GM06990 (cell line): ENCODE measurements at places on chromosomes 7 and 10.

DNA sequence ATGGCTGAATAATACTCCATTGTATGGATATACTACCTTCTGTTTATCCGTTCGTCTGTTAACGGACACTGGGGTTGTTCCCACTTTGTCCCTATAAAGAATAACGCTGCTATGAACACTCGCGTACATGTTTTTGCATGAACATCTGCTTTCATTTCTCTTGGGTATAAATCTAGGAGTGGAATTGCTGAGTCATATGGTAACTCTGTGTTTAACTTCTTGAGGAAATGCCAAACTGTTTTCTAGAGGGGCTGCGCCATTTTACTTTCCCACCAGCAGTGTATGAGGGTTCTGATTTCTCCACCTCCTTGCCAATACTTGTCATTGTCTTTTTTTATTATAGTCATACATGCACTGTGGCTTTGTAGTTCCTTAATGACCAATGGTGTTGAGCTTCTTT lies 20.6 kb upstream of the RASSF4 start:
- no peak for DNase-seq

DNA sequence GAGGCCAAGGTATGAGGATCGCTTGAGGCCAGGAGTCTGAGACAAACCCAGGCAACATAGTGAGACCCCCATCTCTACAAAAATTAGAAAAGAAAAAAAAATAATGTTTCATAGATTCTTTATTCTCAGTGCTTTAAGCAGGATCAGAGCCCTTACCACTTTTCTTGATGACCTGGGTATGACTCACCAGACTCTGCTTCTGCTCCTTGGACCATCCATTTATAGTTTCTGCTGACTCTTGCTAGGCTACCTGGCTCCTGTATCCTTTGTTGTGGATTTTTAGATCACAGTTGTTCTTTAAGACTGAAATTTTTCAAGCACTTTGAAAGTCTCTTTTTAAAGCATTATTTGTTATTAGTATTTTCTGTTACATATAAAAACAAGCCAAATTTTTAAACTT lies 411.1 kb downstream of the GFRA1 start:
- no peak for DNase-seq

DNA sequence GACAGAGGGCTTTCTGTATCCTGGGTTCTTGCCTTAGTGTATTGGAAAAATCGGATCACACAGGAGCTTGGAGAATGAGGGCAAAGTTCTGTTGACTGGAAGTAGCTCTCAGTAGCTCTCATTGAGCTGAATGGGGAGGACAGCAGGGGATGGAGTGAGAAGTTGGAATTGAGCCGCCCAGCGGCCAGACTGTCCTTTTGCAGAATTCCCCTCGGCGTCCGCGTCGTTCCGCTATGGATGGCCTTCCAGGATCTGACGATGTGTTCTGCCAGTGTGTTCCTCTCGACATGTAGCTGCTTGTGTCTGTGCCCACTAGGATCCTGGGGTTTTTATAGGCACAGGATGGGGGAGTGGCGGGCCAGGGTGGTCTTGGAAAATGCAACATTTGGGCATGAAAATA lies 351.8 kb upstream of the SEMA3A start:
- DNase-seq: no peak

DNA sequence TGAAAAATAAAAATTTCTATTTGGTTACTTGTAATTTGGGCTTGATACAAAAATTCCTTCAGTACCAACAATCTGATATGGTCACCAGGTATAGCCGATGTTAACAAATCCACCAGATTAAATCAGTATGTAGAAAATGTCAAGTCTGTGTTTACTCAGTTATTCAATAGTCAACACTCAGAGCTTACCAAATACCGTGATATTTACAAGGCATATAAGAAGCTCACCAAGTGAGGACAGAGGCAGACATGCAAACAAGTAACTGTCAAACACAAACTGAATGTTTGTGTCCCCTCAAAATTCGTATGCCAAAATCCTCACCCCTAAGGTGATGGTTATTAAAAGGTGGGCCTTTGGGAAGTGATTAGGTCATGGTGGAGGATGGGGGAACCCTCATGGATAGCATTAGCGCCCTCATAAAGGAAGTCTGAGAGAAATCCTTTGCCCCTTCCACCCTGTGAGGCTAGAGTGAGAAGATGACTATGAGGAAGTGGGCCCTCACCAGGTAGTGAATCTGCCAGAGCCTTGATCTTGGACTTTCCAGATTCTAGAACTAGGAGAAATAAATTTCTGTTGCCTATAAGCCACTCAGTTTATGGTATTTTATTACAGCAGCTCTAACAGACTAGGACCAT lies 63.1 kb downstream of the TES start:
- DNase-seq: no peak

- DNase-seq: no peak
These were observed 27.1 kb downstream of the SHOC2 start for GRCh38 chr10:110946496-110946895.

DNA sequence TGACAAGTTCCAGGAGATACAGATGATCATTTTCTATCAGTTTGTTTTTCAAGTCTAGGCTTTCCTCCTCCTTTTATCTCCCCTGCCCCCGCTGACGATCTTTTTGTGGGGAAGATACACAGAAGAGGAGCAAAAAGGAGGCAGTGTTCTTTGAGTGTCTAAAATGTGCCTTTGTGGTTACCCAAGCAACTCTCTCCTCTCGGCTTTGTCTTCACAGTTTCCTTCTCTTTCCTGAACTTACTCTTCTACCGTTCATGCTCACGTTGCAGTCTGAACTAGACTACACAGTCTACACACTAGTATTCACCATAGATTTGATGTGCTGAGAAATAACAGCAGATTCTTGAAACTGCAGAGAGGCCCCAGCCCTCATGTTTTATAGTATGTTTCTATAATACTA lies 23.6 kb downstream of the CEP41 start:
- no peak for DNase-seq

GRCh38 chr7:139782932-139783331 lies 5.1 kb upstream of the HIPK2 start:
- no peak for DNase-seq

- DNase-seq: no peak
These were observed 97.2 kb downstream of the JAZF1 start for GRCh38 chr7:28083164-28083997.

GRCh38 chr10:131269776-131270460 lies 41.6 kb downstream of the TCERG1L start:
- DNase-seq: no peak

DNA sequence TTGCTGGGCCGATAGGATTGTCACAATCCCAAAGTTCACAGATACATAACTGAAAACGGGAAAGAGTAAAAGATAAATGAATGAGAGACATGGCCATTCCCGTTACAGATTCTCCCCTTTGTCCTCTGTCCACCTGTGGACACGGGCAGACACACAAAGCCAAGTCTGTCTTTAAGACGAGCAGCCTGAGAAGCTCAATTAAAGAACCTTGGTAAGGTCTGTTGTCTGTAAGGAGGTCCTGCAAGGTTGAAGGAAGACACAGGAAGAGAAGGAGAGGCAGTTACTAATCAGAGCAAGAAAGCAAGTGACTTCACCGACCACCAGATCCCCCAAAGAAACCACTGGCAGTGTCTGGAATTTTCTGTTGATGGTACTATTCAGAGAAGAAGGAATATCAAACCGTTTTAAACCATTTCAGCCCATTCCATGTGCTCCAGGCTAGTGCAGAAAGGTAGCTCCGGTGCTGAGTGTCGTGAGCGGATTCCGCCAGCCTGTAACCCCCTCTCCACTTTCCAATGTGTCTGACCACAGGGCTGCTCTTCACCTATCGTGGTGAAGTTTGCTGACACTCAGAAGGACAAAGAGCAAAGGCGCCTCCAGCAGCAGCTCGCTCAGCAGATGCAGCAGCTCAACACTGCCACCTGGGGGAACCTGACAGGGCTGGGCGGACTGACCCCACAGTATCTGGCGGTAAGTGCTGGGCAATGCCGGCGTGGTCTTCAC lies 252.6 kb downstream of the CELF2 start:
- peak; percentile 76 for DNase-seq

- no peak for DNase-seq
These were observed 296.2 kb downstream of the HTR7 start for GRCh38 chr10:90561666-90562065.

- no peak for DNase-seq
These were observed 57.0 kb downstream of the SMURF1 start for GRCh38 chr7:99086944-99087343.

DNA sequence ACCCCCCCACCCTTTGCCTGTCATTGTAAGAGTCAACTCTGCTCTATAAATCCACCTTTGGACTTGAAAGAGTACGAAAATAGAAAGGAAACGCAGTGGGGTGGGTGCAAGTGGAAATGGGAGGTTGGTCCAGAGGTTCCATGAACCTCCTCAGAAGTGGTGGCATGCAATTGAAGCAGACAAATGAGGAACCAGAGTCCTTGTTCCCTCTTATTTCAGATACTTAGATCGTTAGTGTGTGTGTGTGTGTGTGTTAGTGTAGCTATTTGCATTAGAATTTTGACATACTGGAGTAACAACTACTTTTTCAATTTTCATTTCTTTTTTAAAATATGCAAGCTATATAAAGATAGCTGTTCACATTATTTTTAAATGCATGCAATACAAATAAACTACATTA lies 18.1 kb upstream of the TFAM start:
- no peak for DNase-seq

DNA sequence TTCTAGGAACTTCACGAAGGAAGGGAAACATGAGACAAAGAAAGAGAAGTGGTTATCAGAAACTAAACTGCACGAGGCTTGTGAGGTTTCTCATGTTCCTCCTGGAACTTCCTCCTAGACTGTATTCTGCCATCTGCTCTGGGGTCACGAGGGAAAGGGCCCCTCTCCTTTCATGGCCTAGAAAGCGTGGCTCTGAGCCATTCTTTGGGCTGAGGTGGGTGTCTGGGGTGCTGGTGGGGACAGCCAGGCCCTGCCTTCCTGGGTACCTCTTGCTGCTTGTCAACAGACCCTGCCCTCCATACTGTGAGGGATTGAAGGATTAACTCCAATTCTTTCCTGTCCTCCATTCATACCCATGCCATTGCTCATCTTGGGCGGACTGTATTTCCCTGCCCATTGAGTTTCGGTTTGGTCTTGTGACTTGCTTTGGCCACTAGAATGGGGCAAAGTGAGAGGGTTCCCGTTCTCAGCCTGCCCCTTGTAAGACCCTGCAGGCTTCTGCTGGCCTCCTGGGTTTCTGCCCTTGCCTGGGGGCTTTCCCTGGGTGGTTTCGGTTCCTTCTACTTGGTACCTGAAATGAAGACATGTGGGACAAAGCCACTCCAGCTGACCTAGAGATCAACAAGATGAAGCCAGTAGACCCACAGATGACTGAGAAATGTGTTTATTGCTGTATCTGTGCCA lies 14.9 kb upstream of the GIMAP8 start:
- DNase-seq: peak; percentile 81

DNA sequence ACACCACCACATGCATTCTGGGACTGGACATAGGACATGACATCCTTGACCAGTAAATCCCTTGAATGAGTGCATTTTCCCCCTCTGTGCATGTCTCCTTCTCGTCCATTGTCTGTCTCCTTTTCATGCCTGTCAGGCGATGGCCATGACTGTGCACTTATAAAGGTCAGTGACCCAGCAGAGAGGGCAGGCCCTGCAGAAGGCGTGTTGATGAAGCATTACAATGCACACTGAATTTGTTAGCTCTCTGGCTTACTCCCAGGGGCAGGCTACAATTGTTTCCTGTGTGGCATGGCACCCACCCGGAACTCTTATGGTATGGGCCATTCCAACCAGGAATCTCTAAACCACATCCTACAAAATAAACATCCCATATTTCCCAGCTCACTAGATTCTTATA lies 71.1 kb downstream of the SAMD9 start:
- no peak for DNase-seq

DNA sequence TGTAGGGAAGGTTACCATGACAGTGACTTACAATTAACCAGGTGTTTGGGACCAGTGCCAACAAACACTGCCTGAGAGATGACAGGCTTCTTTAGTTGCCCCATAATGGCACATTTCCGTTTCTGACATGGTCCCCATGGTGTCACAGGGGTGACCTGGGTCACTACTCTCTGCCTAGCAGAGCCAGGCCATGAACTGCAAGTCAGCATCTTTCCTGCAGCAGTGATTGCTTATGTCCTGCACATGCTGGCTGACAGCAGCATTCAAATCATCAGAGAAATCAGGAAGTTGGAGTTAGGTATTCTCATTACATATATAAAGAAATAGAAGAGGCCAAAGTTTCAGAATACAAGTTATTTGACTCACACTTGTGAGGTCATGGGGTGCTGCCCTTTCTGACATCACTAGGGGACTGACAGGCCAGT lies 47.1 kb upstream of the ZNRF2 start:
- DNase-seq: peak; percentile 45

- DNase-seq: peak; percentile 42
These were observed 9.2 kb downstream of the PLAU start for GRCh38 chr10:73920089-73920488.

- DNase-seq: no peak
These were observed 341.5 kb downstream of the OTUD1 start for GRCh38 chr10:23780331-23780730.

DNA sequence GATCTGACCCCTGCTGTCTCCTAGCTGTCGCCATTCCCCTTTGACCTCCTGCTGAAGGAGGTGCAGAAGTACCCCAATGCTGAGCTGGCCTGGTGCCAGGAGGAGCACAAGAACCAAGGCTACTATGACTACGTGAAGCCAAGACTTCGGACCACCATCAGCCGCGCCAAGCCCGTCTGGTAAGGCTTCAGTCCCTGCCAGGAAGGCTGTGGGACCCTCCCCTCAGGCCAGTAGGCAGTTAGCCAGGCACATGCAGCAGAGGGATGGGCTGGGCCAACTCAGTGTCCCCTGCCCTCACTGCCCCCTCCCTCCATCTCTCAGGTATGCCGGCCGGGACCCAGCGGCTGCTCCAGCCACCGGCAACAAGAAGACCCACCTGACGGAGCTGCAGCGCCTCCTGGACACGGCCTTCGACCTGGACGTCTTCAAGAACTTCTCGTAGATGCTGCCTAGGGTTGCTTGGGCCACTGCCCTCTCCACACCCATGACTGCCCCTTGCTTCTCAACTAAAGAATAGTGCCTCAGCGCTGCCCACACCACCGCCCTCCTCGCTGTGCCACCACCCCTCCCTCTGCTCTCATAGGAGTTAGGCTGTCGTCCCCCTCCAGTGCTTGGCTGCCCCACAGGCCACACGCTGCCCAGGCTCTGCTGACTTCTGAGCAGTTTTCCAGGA lies 41.0 kb upstream of the ZMIZ2 start:
- no peak for DNase-seq

DNA sequence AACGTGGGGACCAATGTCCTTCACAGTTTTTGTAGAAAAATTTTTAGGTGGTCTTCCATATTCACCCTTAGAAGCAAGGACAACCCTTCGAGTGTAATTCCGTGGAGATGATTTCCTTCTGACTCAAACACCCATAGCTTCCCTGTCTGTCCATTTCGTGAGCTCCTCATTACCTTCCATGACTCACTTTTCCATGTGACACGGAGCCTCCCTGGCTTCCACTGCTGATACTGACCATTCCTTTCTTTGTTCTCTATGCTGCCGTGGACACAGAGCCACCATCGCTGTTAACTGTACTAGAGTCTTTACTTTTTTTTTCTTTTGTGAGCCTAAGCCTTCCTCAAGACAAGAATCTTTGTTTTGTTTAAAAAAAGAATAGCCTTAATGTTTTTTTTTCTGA lies 12.5 kb upstream of the ARMS2 start:
- no peak for DNase-seq

GRCh38 chr10:5365928-5366327 lies 1.2 kb downstream of the UCN3 start:
- no peak for DNase-seq
